ENCODE measurements at places on chromosomes 1 and 21.

DNA sequence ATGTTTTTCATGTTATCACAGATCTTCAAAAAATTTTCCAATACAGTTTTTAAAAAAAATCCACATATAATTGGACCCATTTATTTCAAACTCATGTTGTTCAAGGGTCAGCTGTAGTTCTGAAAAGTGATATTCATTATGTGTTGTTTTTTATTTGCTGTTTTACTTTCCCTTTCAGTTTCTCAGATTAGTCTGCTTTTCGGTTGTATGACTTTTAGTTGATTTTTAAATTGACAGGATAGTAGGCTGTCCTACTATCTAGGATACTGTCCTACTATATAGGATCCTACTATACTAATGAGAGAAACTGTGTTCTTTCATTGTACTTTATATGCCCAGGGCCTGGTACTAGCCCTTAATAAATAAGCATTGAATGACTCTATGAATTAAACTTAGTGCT, 33.6 kb upstream of the GPR52 start:
- DNase-seq: no peak

GRCh38 chr1:57378534-57378933, 45.3 kb downstream of the DAB1 start:
- no peak for DNase-seq

DNA sequence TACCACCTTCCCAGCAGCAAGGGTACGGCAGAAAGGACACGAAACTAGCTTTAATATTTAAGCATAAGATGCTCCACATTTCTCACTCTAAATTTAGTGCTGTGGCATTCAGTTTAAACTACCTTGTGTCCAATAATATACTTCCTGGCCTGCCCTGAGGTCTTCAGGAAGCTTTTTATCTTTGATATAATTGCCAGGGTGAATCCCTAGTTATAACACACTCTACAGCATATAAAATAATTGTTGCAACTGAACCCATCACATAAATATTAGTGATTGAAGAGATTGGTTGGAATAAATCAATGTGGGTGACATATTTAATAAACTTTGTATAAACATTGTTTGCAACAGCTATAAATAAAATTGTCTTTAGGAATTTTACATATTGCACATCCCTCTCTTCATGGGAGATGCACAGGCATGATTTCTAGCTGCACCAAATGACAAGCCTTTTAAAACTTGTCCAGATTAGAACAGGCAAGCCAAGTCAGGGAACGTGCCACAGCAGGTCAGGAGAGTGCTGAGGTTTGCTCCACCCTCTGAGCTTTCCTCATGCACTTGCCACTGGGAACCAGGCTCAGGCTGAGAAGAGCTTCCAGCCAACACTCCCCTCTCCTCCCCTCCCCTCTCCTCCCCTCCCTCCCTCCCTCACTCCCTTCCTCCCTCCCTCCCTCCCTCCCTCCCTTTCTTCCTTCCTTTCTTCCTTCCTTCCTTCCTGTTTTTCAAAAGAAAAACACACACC, 623.2 kb upstream of the PKN2 start:
- no peak for DNase-seq

DNA sequence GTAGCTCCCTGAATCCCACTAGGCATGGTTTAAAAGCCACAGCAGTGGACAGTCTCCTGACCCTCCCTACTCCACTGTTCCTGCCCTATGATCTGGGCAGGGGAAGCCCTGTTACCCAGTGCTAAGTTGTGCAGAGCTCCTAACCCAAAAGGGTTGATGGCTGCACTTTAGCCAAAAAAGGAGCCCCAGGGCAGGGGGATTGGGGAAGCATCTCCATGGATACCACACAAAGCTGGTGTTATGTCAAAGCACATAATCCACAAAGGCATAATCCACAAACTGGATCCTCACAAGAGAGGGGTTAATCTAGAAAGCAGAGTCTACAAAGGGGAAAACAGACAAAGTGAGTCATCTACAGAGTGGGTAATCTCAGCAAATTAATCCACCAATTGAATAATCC, 5.7 kb downstream of the RSPO1 start:
- no peak for DNase-seq

GRCh38 chr1:172112576-172112975, 271.3 kb downstream of the DNM3 start:
- no peak for DNase-seq

DNA sequence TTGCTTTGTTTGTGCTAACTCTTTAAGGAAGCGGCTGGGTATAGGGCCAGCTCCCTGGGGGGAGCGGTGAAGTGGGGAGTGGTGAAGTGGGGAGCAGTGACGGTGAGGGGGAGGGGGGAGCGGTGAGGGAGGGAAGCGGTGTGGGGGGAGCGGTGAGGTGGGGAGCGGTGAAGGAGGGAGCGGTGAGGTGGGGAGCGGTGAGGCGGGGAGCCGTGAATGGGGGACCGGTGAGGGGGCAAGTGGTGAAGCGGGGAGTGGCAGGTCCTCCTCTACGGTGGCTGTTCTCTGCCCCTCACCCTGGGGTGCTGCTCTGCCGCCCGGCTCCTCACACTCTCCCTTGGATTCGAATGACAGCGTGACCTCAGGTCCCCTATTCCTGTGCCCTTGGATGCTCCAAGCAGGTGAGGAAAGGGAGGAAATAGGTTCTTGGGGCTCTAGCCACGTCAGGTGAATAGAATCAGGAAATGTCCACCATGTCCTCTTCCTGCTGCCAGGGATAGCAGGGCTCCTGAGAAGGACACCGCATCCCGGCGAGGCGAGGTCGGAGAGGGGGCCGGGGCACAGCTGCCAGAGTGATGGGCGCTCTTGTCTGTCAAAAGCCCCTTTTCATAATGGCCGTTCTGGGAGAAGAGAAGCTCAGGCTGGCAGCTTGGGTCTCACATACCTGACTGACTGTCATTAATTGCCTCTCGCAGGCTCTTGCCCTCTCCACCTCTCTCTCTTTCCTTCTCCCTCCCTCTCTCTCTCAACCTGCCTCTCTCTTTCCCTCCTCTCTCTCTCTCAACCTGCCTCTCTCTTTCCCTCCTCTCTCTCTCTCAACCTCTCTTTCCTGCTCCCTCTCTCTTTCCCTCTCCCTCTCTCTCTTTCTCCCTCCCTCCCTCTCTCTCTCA, 134.2 kb downstream of the PGBD5 start:
- no peak for DNase-seq

GRCh38 chr1:159040893-159041724, 31.4 kb downstream of the IFI16 start:
- no peak for DNase-seq

DNA sequence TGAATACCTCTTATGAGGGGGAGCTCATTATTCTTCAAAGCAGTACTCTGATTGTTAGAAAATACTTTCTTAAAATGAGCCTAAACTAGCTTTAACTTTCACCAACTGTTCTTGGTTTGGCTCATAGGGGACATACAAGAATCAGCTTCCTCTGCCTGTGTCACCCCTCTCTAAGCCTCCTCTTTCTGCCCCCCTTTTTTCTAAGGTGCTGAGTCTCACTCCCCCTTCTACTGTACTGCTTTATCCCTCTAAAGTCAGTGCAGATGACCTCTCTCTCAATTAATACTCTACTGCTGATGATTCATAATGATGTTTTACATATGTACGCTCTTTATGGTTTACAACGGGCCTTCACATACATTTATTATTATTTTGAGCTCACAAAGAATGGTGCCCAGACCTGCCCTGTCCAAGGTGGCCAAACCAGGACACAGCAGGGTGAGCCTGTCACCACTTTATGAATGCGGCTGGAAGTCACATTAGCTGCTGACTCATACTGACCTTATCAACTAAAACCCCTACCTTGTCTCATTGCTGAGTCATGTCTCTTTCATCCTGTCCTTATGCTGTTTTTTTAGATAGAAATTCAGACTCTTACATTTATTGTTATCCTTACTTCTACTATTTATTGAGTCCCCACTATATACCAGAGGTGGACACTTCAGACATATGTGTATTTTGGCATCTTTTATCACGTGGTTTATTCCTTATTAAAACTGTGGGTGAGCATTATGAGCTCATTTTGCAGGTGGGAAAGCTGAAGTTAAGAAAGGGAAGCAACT, 126.9 kb downstream of the RNF220 start:
- peak; percentile 21 for DNase-seq

- DNase-seq: no peak
Observed at GRCh38 chr1:163768576-163768975, 446.8 kb downstream of the NUF2 start.

GRCh38 chr21:43723648-43724047, 4.7 kb downstream of the PDXK start:
- no peak for DNase-seq

DNA sequence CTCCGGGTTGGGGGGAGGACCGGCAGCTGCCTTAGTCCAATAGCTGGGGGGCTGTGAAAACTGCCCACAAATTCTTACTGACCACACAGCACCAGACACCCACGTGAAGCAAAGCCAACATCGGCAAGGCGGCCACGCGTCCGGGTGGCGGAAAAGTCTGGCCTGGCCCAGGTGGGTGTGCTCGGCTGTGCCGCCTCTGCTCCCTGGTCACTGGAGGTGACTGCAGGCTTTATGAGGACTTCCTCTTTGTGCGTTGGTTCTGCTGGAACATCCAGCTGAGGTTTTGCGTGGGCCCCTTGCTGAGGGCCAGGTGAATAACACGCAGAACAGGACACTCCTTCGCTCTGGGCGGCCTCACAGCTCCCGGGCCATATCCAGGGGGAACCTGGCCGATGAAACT, 35.4 kb downstream of the FAAP20 start:
- DNase-seq: no peak

DNA sequence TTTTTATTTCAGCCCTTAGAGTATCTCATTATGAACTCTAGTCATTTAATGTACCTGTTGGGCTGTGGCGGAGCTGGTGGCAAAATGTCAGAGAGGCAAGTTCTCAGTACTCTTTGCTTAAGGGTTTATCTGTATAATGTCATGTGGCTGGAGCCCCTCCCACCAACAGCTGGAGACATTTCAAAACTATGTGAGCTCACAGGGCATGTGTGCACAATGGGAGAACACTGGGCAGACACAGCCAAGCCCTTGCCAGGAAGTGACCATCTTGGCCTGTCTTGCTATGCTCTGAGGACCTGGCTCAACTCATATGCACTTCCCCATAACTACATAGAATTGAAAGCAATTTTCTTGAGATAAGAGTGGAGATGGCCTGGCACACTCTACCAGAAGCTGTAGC, 296.4 kb downstream of the PTPRU start:
- no peak for DNase-seq

DNA sequence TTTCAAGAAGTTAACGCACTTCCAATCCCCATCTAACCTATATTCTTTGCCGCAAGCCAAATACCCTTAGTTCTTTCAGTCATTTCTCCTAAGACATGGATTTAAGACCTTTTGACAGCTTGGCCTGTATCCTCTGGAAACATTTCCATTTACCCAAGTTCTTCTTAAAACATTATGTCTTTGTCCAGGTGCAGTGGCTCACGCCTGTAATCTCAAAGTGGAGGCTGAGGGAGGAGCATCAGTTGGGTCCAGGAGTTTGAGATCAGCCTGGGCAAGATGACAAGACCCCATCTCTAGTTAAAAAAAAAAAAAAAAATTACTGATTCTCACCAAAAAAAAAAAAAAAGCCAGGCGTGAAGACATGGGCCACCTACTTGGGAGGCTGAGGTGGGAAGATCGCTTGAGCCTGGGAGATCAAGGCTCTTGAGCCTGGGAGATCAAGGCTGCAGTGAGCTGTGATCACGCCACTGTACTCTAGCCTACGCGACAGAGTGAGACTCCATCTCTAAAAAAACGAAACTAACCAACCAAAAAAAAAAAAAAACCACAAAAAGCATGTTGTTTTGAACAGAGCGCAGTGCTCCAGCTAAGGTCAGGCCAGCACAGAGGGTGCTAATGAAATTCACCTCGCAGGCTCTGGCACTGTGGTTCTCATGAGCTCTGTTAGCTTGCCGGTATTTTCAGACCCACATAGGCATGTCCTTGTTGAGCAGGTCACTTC, 36.0 kb downstream of the NUAK2 start:
- peak; percentile 77 for DNase-seq

DNA sequence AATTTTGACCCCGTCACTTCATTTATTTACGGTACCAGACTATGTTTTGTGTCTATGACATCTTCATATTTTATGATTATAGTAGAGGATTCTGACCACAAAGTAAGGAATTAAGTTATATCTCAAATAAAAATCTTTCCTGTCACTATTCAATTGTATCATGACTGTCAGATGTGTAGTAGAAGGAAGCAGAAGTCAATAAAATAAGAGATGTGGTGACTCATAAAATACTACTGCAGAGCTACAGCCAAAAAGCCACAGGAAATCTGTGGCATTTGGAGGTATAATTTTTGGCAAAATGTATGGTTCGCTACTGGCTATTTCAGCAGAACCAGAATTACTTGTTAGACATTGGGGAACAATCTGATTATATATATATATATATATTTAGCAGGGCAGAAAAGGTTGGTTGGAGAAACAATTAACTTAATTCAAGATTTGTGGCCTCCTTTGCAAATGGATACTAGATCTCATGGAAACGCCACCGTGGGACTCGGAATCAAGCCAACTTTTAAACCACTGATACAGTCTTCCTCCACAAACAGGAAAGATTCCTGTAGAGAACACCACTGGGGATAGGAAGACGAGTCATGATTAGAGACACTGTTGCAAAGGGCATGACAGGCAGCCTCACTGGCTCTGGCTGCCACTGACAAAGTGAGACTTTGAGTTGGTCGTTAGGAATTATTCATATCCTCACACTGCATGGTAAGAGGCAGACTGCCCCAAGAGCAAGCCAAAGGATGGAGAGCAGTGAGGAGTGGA, 5.1 kb downstream of the FCRL2 start:
- DNase-seq: no peak

GRCh38 chr1:168110896-168111545, 25.7 kb downstream of the GPR161 start:
- DNase-seq: no peak

DNA sequence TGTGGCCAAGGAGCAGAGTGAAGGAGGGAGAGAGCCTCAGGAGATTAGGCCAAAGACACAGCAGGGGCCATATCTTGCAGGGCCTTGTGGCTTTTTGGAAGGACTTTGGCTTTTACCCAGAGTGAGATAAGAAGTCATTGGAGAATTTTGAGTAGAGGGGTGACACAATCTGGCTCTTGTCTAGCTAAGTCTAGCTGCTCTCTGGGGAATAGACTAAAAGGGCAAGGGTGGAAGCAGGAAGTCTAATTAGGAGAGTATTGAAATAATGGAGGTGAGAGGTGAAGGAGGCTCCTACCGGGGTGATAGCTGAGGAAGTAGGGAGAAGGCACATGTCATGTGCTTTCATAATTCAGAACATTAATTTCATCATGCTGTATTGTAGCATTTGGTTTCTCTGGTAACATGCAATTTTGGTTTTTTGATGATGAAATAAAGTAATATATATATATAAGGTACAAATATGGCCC, 34.3 kb upstream of the KCNA3 start:
- no peak for DNase-seq

All from GM12864 (cell line).